ENCODE measurements at places on chromosomes 5 and 9. TPM values are rescaled to one million over a fixed set of nuclear protein-coding genes. Genes with fewer than 3 reads are reported as not detected.

- no peak for DNase-seq
Observed at GRCh38 chr9:35140093-35140492, 21.7 kb upstream of the UNC13B start.

DNA sequence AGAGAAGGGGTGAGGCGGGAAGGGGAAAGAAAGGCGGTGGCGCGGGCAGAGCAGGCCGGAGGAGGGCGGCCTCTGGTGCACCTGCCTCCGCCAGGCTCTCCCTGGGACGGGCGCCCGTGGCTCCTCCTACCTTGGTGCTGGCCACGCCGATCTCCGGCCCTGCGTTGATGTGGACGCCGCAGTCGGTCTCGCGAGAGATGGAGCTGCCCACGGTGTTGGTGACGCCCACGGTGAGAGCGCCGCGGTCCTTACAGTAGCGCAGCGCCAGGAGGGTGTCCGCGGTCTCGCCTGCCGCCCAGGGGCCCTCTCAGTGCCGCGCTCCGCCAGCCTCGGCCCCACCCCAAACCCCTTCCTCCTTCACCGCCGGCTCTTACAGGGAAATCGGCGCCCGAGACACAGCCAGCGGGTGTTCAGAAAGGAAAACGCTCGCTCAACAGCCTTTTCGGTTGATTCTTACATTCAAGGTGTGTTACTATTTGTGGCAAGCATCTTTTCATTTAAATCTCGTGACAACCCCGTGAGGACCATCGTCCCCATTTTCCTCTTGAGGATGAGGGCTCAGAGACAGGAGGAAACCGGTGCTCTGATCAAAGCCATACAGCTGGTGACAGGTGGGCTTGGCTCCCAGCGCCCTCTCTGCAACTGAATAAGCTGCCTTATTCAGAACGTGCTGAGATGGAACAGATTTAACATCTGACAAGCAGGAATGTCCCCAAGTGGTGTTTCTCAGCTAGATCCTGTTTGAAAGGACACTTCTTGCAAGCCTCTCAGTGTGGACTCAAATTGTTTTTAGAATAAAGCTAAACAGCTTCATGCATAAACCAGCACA, 22.0 kb upstream of the MAPK9 start:
- DNase-seq = peak; percentile 58

DNA sequence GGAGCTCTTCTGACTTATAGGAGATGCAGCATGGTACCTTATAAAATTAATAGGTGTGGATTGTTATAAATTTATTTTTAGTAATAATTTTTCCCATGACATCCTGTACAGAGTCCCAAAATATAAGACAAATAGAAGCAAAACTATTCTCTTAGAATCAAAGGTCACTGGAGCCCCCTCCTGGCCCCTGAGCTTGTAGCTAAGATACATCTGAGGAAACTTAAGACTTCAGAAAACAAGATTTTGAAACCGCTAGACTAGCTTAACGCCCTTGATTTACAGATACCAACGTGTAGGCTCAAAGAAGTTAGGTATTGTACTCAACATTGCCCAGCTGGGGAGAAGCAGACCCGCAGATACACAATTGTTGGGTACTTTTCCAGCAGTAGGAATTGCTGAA, 45.7 kb upstream of the KCNN2 start:
- DNase-seq = no peak

The NAA35 gene
- total RNA-seq = 21.6 TPM

The TMEM232 gene
- total RNA-seq = 1.0 TPM

DNA sequence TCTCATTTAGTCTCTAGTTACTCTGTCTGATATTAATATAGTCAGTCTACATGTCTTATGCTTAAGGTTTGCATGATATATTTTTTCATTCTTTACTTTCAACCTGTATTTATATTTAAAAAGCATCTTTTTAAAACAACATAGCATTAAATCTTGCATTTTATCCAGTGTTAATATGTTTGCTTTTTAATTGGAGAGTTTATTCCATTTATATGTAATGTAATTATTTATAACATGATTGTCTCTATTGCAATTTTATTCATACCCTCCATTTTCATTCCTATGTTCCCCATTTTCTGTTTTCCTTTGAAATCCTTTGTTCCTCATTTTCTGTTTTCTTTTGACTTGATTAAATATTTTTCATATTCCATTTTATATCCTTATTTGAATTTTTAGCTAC, 13.3 kb downstream of the PCDHB15 start:
- DNase-seq = no peak

- no peak for DNase-seq
Observed at GRCh38 chr9:98449871-98450270, 194.4 kb upstream of the TBC1D2 start.

DNA sequence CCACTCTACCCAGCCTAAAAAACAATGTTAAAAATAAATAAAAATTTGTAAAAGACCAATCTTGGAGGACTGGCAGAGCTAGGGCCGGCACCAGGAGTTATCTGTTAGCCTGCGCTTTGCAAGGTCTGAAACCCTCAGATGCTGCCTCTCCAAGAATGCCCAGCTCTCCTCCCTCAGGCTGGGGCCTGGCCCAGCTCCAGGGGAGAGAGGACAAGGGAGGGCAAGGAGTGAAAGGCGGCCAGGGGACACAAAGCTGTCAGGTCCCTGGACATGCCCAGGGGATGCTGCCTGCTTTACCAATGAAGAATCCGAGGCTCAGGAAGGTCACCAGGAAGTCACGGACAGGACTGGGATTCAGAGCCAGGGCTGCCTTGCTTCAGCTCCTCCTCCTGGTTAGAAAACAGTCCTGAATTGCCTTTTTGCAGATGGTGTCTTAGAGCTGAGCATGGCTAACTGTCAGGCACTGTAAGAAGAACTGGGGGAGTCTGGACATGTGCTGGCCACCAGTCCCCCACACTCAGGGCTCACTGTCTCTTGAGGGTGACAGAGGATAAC, 5.5 kb upstream of the N4BP3 start:
- no peak for DNase-seq

GRCh38 chr5:136811551-136811950, 446.2 kb upstream of the TRPC7 start:
- DNase-seq = no peak

DNA sequence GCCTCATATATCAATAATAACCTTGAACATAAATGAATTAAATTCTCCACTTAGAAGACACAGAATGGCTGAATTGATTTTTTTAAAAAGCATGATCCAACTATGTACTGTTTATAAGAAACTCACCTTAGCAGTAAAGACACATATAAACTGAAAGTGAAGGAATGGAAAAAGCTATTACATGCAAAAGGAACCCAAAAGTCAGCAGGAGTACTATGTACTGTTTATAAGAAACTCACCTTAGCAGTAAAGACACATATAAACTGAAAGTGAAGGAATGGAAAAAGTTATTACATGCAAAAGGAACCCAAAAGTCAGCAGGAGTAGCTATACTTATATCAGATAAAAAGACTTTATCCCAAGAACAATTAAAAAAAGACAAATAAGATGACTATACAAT, 204.8 kb downstream of the TMEM161B start:
- no peak for DNase-seq

The TRIM14 gene
- 120 TPM for total RNA-seq

- no peak for DNase-seq
Observed at GRCh38 chr5:173329491-173330337, 1.5 kb upstream of the STC2 start.

The MCC gene
- 11.1 TPM for total RNA-seq

DNA sequence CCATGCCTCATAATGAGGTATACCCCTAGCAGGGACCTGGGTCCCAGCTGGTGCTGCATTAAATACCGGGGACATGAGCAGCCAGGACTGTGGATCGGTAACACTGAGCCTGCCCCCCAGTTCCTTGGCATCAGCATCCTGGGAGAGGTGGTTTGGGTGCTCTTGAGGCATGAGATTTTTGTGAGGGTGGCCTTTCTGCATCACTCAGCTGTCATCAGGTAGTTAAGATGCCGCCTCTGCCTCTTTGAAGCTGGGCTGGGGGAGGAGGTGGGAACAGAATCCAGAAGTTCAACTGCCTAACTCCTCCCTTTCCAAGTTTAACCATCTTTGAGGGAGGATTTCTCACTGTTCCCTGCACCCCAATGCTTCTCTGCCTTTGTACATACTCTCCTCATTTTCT, 112.7 kb downstream of the PDZD2 start:
- no peak for DNase-seq

DNA sequence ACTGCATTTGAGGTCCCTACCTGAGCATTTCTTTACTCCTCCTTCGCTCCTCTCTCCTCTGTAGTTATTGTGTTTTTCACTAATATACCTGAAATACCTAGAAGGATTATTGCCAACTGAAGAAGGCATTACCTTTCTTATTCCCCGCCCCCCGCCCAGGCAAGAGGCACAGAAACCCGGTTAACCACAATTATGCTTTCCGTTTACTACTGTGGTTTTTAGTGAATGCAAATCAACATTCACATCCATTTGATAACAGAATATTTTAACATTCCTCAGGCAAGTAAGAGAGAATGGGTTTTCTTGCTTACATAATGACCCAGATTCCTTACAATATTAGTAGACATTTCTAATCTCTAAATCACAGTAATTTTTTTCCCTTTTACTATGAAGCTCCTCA, 136.9 kb downstream of the PCSK5 start:
- peak; percentile 61 for DNase-seq

Data from CD4-positive, CD25-positive, alpha-beta regulatory T cell (primary cell).